ENCODE measurements at places on chromosomes 13 and 19.
A peak's percentile ranks its signal among the peaks of the same experiment; 100 is the strongest.

DNA sequence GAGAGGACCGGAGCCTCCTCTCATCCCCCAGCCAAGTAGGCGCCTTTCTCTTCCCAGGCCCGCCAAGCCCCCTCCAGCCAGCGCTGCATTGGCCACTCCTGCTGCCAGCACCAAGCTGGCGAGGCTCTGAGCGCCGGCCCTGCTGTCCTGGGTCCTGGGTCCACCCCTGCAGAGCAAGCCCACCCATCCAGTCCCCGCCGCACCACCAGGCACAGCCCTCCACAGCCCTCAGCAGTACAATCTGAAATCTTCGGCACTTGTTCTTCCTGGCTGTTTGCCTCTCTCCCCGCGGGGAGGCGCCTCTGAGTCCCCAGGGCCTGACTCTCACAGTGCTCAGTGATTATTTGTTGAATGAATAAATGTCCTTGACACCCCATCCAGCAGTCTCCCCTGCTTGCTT is 236.4 kb upstream of the SGCG start:
- no peak for DNase-seq

GRCh38 chr19:38387550-38388348 is at the start of gene GGN:
Gene GGN (minus strand): TSS chr19:38388034. CDS start chr19:38387261, 773 bp downstream.
- peak; percentile 96 for DNase-seq

GRCh38 chr13:77345150-77345780 is 18.4 kb upstream of the MYCBP2 start:
- no peak for DNase-seq

GRCh38 chr13:111610081-111610480 is 289.6 kb downstream of the TEX29 start:
- no peak for DNase-seq

- no peak for DNase-seq
Observed at GRCh38 chr13:51804295-51805172, 571 bp upstream of the DHRS12 start.

- DNase-seq = no peak
Observed at GRCh38 chr19:57292547-57292946, 12.3 kb downstream of the ZNF460 start.

DNA sequence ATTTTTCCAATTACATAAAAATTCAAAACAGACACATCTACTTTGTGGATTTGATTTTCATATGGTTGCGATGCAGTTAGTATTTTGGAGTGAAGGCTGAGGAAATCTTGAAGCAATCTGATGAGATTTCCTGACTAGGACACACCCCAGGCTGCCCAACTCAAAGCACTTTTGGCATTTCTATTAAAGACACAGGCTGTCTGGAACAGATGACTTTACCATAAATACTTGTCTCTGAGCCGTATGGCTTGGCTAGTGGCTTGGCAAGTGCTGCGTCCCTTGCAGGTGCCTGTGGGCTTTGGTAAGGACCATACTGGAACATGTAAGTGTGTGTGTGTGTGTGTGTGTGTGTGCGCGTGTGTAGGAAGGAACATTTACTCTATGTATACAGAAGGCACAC is 218.8 kb downstream of the FGF9 start:
- DNase-seq = no peak

GRCh38 chr13:70023516-70023915 is 84.1 kb upstream of the ATXN8OS start:
- DNase-seq = no peak

- DNase-seq = no peak
Observed at GRCh38 chr13:95800436-95800835, 123.5 kb downstream of the DNAJC3 start.

DNA sequence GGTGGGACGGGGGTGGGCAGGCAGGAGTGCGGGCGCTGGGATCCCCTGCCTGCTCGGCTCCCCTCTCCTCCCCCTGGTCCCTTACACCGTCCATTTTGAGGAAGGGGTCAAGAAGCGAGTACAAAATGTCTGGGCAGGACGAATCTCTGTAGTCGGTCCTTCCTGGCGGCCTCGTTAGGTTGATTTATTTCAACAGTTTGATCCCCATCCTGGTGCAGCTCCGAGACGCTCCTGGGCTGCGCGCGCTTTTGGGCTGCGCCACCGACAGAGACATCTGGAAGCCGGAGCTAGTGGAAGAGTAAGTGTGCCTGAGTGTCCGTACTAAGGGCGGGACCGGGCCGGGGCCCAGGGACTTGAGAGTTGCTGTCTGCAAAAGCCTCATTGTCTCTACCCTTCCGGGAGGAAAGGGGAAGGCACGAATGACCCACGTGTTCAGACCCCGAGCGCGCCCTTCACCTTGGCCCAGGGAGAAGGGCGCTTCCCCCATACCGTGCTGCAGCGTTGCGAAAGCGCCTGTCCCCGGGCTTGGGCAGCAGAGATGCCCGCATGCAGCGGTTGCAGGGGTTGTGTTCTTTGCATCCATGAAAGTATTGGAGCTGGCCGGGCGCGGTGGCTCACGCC is 1.8 kb downstream of the ZNF114 start:
- peak; percentile 52 for DNase-seq

DNA sequence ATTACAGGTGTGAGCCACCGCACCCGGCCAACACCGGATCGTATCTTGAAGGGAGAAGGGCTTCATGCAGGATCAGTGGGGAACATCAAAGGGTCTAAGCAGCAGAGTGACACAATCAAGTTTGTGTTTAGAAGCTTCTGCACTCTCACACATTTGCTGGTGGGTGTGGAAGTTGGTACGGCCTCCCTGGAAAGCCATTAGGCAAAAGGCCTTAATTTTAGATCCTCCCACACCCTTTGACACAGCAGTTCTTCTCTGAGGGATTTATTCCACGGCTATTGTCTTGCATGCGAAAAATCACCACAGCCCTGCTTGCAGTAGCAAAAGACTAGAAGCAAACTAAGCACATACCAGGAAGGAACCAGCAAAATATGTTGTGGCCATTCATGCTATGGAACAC is 18.3 kb upstream of the SLC1A5 start:
- DNase-seq = no peak

DNA sequence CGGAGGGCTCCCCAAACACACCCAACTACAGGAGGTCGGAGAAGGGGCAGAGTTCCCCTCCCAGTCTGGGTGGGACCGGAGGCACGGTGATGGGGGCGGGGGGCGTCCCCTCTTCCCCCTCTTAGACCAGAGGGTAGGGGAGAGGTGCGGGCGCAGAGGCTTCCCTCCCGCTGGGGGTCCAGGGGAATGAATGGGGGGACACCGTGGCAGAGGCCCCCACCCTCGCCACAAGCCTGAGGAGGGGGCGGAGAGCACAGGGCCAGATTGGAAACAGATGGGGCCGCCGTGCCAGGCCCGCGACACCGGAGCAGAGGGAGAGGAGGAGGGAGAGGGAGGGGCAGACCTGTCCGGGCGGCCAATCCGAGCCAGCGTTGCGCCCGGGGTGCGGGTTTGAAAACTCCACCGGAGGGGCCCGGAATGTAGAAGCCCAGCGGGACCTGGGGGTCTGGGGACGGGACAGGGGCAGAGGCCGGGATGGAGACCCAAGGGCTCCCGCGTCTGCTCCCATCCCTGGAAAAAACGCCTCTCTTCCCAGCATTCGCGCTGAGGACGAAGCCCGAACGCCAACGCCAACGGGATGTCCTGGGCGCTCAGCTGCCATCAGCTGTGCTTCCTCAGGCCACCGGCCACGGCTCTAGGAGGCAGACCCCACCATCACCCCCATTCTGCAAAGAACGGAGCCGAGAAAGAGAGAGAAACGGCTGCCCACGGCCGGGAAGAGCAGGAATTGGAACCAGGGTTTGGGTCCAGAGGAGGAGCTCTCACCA is 46.8 kb downstream of the PTPRS start:
- peak; percentile 79 for DNase-seq

All from fibroblast of skin of right quadriceps (primary cell).